NCI-H1105 treated with DMSO at 0.1 percent for 48 hours (cell line): ENCODE measurements at places on chromosomes 2 and 18.

DNA sequence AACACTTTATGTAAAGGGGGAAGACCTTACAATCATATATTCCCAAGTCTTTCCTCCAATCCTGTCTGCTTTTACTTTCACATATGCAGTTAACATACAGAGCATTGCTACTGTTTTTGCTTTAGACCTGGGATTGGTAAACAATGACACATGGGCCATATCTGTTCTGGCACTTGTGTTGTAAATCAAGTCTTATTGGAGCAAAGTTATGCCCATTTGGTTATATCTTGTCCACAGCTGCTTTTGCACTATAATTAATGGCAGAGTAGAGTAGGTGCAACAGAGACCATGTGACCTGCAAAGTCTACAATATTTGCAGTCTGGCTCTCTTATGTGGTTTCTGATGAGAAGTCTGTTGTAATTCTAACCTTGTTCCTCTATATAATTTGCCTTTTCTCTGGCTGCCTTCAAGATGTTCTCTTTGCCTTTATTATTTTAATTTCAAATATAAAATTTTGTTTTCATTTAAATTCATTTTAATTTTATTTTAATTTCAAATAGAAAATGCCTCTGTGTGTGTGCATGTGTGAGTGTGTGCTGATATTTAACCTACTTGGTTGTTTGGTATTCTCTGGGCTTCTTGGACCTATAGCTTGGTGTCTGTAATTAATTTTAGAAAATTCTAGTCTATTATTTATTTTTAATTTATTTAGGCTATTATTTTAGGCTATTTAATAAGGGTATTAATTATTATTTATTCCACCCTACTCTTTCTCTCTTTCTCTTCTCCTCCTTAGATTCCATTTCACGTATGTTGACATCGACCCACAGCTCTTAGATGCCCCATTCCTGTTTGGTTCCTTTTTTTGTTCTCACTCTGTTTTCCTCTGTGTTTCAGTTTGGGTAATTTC is 16.8 kb upstream of the LPIN1 start:
- no peak for DNase-seq

GRCh38 chr2:112938904-112939303 is 27.9 kb downstream of the IL37 start:
- DNase-seq: no peak

GRCh38 chr2:181178823-181179412 is 198.5 kb downstream of the UBE2E3 start:
- no peak for DNase-seq

- no peak for DNase-seq
These were observed 23.3 kb upstream of the SIX3 start for GRCh38 chr2:44918095-44918775.

DNA sequence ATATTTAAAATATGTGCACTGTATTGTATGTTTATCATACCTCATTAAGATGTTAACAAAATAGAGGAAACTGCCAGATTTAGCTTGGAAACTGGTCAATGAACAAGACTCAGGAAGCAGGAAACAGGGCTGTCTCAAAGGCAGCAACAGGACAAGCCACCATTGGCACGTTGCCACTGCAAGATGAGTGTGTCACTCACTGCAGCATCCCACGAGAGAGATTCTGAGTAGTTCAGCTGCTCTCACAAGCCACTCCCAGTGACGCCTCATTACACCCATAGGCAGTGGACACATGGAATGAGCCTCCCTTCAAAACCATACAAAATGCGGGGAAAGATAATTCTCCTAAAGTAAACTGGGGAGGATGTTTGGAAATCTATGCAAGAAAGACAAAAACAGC is 181.9 kb upstream of the DLGAP1 start:
- peak; percentile 11 for DNase-seq

DNA sequence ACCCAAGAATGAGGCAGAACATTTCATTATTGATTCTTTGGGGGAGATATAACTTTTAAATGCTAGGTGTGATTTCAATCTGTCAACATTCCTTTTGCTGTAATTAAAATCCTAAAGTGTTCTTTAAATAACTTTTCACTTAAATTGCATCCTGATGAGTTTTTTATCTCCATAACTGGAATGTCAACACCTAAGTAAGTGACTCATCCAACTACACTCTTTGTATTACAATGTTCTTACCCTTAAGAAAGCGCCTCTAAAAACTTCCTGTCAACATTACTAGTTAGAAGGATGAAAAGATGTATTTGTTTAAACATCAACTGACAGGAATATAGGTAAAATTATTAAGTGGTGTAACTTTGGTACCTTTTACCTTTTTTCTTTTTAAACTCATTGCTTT is 1657.0 kb downstream of the LRP1B start:
- DNase-seq: no peak
